ENCODE measurements at places on chromosomes 3 and 15. TPM values are rescaled to one million over a fixed set of nuclear protein-coding genes. Genes with fewer than 3 reads are reported as not detected.

DNA sequence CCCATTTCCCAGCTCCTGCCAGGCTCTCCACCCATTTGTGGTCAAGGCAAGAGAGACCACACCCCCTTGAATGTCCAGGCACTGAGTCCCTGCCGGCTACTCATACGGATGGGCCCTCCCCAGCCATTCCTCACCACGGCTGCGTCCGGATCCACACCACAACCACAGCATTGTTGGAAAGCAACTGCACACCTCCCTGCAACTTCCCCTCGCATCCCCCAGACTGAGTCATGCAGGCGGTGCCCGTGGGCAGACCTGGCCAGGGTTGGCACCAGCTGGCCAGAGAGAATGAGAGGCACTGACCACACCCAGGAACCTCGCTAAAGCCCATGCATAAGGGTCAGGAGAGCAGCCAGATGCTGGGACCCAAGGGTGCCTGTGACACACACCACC is 30.5 kb downstream of the LOXL1 start:
- peak; percentile 100 for DNase-seq

ANKDD1A gene
- 1.4 TPM for total RNA-seq

- no peak for DNase-seq
Observed at GRCh38 chr3:16390581-16390980, 122.9 kb downstream of the RFTN1 start.

TRAIP gene
- total RNA-seq = 15.1 TPM

DNA sequence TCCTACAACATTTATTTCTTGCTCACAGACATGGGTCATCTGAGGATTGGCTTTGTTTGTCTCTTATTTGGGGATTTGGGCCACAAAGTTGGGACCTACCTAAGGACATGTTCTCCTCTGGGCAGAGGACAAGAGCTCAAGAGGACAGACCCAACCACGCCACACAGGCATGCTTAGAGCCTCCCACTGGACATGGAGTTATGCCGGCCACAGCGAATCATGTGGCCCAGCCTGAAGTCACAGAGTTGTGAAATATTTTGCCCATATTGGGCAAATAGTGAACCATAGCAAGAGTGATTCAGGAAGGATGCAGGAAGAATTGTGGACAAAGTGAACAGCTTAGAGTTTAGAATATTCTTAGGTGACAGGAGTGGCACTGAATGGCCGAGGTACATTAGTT is 9.9 kb downstream of the TRAK1 start:
- DNase-seq = peak; percentile 37

PRR23C gene
- not detected for total RNA-seq

DNA sequence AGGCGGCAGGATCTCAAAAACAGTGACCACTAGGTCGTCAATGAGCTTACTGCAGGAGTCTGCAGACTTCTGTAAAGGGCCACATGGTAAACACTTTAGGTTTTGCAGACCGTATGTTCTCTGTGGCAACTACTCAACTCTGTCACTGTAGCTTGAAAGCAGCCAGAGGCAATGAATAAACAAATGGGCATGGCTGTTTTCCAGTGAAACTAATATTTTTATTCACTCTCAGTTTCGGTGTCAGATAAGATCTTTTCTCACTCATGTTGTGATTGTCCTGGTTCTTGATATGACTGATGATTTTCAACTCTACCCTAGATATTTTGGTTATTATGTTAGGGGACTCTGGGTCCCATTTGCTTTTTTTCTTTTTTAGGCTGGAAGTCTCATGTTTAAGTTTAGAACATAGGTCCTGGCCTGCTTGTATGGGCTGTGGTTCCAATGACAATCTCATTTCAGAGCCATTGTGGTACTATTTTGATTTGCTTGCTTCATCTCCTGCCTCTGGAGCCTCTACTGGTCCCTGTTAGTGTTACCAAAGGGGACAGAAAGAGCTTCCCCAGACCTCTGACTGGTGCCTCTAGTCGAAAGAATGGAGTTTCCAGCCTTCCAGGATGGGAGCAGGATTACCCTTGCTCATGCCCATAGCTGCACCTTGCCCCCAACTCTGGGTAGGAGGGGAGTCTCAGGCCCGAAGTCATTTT is 222.0 kb downstream of the STT3B start:
- DNase-seq = no peak

DNA sequence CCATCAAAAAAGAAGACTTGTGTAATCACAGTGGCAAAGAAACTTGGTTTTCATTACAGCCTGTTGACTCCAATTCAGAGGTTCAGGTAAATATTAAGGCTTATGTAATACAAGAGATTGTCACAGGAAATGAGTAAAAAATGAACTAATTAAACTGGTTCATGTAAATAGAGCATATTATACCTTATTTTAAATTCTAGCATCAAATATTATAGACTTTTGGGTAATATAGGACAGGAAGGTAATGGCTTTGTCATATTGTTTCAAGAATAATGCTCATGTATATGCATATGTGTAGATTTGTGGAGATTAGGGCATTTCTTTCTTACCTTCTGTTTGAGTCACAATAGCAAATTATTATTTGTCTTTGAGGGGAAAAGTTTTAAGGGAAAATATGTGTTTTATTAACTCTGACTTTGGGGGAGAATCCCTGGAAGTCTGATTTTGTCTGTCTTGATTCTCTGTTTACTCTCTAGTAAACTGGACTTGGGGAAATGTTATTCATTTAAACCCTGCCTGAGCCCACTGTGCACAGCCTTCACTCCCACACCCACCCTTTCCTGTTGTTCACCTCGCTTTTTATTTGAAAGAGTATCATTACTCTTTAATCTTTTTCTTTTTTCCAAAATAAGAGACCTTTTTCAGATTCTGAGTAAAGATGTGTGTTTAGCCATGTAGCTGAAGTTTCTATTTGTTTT is 43.0 kb downstream of the RASA2 start:
- no peak for DNase-seq

- no peak for DNase-seq
Observed at GRCh38 chr3:195103623-195104022, 167.3 kb downstream of the XXYLT1 start.

GRCh38 chr3:168336276-168336675 is 240.6 kb upstream of the GOLIM4 start:
- DNase-seq = no peak

DNA sequence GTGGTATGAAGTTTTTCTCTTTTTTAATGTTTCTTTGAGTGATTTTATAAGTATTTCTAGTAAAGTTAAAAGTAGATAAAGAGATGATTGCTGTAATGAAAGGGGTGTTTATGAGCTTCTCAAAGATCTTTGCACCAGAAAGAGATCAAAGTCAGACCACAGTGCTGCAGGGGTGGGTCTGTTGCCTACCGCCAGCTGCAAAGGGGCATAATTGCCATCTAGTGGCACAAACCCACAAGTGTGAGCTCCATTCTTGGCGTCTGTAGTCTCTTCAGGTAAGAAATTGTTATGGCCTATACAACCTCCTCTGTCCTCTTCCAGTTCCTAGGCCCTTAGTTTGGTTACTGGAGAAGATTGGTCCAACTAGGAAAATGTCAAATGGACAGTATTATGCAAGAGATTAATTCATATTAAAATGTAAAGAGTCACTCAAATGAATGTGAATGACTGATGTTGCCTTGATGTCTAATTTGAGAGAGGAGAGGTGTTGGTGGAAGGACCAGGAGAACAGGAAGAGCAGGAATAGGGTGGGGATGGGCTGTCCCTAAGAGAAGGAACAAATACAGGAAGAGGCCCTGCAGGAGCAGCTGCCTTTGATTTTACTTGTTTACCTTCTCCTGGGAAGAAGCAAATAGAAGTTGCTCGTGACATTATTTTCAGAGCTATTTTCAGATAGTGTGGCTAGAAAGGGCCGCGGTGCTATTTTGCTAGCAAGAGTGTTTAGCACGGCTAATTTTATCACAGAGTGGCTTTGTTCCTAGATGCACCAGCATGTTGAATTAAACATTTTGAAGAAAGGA is 53.0 kb upstream of the GSK3B start:
- DNase-seq = no peak

- DNase-seq = no peak
Observed at GRCh38 chr15:101338502-101339057, 43.5 kb upstream of the SNRPA1 start.

ITIH1 gene
- not detected for total RNA-seq

GXYLT2 gene
- 8.0 TPM for total RNA-seq

ACSBG1 gene
- total RNA-seq = 0.24 TPM

- no peak for DNase-seq
Observed at GRCh38 chr15:100707229-100707628, 104.8 kb downstream of the ASB7 start.

DNA sequence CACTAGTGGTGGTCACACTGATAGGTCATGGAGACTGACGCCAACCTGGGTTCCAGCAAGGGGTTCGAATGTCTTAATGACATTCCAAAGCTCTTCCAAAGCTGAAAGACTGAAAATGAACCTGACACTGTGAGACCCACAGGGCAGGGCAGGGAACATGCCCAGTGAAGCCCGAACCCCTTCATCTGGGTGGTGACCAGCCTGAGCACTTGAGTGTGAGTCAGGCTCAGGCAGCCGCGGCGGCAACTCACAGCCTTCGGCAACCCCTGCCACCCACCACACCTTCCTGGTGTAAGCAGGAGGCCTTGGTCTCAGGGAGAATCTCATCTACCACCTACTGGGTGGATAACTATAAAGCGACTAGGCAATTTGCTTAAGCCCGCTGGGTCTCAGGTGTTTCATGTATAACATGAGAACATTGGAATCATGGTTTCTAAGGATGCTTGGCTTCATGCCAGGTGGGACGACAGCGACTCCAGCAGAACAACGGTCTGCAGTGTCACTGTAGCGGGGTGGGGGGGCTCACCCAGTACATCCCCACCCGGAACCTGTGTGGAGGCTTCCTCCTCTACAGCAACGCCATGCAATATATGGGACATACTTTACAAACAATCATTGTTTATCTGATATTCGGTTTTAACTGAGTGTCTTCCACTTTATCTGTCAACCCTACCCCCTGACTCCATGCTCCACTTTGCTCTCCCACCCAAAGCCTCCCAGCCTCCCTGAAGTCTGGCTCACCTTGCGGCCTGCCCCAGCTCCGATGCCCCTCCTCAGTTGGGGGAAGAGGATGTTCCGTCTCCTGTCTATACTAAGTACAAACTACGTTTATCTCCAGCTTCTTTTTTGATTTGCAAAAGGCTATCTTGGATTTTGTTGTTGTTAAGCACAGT is 125.0 kb upstream of the MEF2A start:
- no peak for DNase-seq

ZNF385D gene
- total RNA-seq = 0.13 TPM

- no peak for DNase-seq
Observed at GRCh38 chr3:25367025-25367424, 61.0 kb upstream of the RARB start.

DNA sequence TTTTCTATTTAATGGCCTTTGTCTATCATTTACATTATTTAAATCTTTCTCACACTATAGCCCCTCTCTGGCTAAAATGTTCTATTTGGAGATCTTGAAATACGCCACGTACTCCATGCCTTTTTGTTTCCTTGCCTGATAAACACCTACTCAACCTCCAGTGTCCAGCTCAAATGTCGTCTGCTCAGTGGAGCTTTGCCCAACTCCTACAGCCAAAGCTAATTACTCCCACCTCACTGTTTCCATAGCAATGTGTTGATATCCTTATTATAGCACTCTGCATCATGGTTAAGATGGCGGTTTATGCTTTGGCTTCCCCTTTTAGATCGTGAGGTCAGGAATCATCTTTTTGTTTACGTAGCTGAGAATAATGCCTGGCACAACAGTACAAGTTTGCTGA is 55.9 kb downstream of the NGLY1 start:
- DNase-seq = no peak

- DNase-seq = no peak
Observed at GRCh38 chr3:39315420-39315819, 14.1 kb upstream of the CCR8 start.

- DNase-seq = peak; percentile 82
Observed at GRCh38 chr3:50347187-50347813, 1.8 kb upstream of the ZMYND10 start.

- peak; percentile 46 for DNase-seq
Observed at GRCh38 chr3:158769952-158770740, 31.7 kb upstream of the MFSD1 start.

DNA sequence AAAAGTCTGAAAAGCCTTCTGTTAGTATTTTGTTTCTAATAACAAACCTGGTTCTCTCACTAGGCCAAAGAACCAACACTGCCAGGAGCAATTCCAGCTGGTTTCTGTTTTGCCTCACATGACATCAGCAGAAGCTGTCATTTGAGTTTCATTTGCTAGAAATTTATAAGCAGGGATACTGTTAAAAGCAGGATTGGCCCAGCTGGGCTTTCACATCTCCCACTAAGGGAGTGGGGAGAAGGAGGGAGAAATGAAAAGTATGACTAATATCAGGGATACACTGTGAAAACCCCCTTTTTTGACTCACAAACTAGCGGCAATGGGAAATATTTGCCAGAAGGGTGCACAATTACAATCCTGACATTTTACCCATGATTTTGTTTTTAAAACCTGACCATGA is 5.3 kb downstream of the CCDC80 start:
- no peak for DNase-seq

GRCh38 chr3:125679258-125679657 is 84.0 kb upstream of the OSBPL11 start:
- no peak for DNase-seq

GOLGA6L7 gene
- not detected for total RNA-seq

CKMT1B gene
- 0.20 TPM for total RNA-seq

- no peak for DNase-seq
Observed at GRCh38 chr3:130341882-130342281, 3.6 kb upstream of the COL6A5 start.

GRCh38 chr3:100040451-100041225 is 73.7 kb downstream of the FILIP1L start:
- DNase-seq = peak; percentile 30

GRCh38 chr3:30628901-30629590 is 22.6 kb downstream of the TGFBR2 start:
- no peak for DNase-seq

DNA sequence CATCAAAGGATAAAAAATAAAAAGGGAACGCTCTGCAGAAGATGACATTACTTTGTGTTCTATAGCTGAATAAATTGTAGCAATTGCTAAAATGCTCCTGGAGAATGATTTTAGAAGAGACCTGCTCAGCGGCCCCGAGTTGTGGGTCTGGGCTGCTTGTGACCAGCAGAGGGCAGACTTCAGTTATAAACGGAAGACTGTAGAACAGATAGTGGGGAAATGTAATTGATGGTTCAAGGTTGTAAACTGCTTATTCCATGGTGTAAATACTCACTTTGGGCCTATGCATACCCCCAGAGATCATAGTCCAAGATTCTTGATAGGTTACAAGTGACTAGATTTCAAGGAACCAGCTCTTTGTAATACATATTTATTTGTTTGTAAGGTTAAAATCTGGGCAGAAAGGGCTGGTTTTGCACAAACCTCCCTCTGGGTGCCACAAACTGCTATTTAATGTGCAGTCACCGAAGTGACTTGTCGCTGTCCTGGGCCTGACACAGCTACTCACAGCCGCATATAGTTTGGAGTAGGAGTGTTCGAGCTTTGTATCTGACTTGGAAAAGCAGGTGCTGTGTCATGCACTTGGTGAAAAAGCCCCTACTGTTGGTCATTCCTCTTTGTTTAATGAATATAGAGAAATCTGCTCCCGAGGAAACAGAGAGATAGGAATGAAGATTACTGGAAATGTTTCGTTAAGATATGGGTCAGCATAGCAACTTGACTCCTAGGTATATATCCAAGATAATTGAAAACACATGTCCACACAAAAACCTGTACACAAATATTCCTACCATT is 34.7 kb upstream of the NDUFB4 start:
- DNase-seq = peak; percentile 67

ECT2 gene
- total RNA-seq = 114 TPM

- no peak for DNase-seq
Observed at GRCh38 chr15:78937132-78937739, 7.6 kb downstream of the CTSH start.

CSTA gene
- 1.7 TPM for total RNA-seq

Data from HT1080 (cell line).